ENCODE measurements at places on chromosomes 7 and 10.

DNA sequence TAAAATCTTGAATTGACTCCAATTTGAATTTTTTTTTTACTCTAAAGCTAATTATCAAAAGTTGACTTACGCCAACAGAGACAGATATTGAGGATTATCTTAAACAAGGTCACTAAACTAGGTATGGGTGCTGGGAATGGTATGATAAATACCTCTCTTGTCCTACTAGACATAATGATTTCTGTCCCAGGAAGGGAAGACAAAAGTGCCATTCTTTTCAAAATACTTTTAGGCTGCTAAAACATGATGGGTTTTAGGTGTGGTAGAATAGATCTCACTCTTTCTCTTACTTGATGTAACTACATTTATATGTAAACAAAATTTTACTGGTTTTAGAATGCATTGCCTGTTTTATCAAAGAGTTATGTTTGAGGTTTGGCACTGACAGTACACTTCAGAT, 15.1 kb downstream of the TMEM60 start:
- no peak for DNase-seq

GRCh38 chr7:117110480-117111315, 157.4 kb downstream of the ST7 start:
- no peak for DNase-seq

DNA sequence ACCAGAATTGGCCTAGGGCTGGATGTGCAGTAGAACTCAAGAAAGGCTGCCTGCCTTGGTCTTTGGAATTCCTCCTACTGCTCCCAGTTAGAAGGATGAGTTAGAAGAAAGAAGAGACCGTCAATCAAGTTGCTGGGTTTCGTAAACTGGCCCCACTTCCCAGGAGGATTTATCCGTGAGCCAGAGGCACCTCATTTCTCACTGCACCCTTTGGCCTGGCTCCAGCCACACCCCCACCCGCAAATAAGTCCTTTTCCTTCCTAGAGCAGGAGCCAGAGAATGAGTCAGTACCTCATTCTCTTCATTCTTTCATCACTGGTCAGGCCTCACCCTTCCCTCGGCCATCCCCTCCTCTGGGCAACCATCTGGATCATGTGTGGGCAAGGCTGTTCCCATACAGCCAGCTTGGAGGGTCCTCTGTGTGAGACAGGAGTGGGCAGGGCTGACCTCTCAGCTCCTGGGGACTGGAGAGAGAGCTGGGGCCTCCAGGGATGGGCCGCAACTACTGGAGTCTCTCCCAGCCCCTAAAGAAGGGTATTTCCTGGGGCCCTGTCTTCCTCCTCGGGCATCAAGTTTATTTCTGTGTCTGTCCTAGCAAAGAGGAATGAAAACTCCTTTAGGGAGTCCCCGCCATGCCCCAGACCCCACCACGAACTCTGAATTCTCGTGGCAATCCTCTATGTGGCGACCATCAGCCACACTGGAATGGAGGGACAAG, 87.2 kb upstream of the DUSP5 start:
- DNase-seq: no peak

DNA sequence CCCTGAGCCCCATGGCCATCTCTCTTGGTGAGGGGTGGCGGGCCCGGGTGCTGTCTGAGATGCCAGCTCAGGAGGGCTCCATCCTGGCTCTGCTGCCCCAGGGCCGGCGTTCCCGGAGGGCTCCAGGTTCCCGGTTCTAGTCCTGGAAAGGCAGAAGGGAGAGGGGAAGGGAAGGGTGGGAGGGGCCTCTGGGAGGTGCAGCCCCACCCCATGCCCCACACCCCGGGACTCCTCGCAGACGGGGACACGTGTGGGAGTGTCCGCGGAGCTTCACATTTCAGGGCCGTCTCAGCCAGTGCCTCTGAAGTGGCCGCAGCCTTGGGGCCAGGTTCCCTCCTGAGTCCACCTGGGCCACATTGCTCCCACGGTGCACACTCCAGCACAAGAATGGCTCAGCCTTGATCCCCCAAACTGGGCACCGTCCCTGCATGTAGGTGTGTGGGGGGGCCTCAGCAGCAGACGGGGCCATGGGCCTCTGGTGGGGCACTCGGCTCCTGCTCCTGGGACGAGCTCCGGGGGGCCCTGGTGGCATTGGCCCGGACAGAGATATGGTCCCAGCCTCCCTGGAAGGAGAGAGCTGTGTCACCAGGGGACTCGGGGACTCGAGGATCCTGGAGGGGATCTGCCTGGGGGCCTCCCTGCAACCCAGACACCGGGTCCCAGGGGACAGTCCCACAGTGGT, 5.8 kb downstream of the BHLHA15 start:
- no peak for DNase-seq

GRCh38 chr10:8840356-8840755, 785.9 kb downstream of the GATA3 start:
- DNase-seq: no peak
